Choroid plexus epithelial cell (primary cell): ENCODE measurements at places on chromosomes 5 and 9.

GRCh38 chr9:78393340-78393739 lies 96.4 kb downstream of the PSAT1 start:
- no peak for DNase-seq

DNA sequence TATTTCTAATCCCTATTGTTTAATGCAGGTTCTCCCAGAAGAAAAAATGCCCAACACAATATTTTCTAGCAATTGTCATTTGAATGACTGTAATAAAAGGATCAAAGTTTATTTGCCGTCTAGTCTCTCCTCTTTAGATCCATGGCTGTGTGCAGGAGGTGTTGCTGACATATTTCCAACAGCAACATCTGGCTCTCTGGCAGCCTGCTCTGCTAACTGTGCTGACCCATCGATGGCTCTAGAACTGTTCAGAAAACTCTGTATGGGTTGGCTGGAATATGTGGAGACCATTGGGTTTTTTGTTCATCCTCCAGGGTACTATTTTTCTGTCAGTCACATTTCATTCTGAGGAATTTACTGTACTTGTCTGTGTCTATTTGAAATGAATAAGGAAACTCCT lies 202.0 kb upstream of the SLC27A6 start:
- no peak for DNase-seq

DNA sequence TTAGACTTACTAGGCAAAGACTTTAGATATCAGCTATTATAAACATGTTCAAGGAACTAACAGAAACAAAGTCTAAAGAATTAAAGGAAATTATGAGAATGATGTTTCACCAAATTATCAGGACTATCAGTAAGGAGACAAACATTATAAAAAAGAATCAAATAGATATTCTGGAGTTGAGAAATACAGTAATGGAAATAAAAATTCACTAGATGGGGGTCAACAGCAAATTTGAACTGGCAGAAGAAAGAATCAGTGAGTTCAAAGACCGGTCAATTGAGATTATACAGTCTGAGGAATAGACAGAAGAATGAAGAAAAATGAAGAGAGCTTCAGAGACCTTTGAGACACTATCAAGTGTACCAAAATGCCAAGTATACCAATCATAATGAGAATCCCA lies 9.6 kb upstream of the IL13 start:
- no peak for DNase-seq

- no peak for DNase-seq
These were observed 238.6 kb downstream of the CDH12 start for GRCh38 chr5:22614486-22615094.

DNA sequence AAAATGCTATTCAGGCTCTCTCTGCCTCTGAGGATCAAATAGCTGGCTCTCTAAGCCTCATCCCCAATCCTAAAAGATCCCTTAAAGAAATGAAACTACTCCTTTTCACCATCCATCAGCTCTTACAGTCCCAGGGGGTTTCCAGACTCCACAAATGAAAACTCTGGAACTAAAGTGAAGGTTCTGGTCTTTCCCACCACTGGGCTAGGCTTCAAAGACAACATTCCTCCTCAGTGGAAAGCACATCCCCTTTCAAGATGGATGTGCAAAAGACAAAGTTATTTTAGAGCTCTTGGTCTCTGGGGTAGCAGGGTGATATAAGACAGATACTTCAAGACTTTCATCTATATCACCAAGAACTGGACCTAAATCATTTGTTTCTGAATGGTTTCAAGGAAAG lies 106.9 kb downstream of the DCP2 start:
- DNase-seq, result no peak

GRCh38 chr9:84207491-84207951 lies 133.0 kb downstream of the SLC28A3 start:
- no peak for DNase-seq
